ENCODE measurements at places on chromosomes 7 and 10.

DNA sequence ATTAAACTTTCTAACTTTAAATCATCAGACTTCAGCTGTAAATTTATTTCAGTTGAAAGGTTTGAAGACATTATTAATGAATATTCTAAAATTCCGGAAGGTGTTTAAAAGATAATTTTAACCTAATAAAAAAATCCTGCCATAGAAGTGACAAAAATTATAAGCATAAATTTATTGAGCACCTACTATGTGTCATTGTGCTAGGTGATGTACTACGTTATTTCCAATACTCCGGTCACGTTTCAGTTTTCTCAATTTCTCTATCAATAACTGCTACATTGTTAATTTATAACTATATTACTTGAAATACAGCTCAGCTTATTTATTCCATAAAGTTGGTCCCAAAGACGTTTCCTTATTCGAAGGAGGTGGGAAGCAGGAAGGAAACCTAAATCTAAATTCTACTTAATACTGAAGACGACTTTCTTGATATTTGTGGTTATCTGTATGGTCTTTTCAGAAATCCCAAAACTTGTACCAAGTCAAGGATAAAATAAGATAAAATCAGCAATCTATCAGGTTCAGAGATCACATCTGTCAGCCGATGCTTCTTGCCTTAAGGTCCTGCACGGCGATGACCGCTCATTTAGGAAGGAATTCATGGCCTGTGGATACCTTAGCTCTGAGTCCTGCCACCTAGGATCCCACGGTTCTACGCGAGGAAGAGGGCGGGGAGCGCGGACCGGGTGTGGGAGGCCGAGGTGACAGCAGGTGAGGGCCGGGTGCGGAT is 1.2 kb upstream of the ZEB1 start:
- DNase-seq, result no peak

DNA sequence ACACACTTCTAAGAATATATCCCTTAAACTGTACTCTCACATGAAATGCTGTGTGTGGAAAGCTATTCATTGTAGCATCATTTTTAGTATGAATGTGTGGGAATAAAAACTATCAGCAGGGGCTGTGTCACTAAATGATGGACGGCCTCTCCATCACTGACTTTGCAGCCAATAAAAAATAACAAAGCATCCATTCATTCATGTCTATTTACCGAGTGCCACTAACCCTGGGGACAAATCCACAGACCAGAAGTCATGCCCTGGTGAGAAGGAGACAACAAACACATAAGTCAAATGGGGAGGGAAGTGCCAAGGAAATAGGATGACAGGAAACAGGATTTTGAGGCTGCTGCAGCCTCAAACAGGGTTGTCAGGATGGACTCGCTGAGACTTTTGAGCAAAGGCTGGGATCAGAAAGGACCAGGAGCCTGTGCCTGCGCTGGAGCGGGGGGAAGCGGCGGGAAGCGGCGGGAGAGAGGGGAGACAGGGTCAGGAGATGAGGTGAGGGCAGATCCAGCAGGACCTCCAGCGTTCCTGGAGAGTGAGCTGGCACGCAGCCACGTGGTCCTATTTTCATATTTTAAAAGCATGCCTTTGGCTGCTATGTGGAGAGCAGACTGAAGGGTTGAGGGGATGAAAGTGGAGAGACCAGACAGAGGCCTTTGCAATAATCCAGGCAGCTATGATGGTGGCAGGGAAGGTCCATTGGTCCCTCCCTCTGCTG is 2.2 kb upstream of the NOM1 start:
- DNase-seq, result no peak

DNA sequence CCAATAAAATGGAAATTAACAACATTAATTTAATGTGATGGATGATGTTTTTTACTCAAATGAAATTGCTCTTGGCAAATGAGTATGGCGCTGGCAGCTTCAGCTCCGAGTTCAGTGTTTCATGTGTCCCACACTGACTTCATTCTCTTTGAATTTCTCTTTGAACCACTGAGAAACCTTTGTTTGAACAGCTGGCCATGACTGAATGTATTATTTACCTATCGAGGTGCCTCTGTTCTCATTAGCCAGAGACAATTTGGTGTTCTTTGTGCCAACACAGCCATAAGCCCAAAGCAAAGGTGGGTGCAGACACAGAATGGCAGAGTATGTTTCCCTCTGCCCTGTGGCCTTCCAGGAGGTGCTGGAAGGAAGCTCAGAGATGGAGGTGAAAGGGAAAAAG is 42.1 kb downstream of the TMEM178B start:
- no peak for DNase-seq

DNA sequence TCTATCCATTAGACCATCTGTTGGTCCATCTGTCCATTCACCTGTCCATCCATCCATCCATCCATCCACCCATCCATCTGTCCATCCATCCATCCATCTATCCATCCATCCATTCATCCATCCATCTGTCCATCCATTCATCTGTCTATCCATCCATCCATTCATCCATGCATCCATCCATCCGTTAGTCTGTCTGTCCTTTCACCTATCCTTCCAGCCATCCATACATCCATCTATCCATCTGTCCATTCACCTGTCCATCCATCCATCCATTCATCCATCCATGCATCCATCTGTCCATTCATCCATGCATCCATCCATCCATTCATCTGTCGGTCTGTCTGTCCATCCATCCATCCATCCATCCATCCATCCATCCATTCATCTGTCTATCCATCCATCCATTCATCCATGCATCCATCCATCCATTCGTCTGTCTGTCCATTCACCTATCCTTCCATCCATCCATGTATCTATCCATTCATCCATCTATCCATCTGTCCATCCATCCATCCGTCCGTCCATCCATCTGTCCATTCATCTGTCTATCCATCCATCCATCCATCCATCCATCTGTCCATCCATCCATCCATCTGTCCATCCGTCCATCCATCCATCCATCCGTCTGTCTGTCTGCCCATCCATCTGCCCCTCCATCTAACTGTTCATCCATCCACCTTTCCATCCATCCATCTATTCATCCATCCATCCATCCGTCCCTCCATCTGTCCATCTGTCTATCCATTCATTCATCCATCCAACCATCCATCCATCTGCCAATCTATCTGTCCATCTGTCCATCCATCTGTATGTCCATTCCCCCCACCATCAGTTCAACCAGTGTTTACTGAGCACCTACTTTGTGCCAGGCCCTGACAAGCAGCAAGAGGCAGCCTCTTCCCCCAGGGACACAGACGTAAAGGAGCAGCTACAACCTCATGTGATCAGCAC is 4.8 kb upstream of the LFNG start:
- DNase-seq, result no peak

DNA sequence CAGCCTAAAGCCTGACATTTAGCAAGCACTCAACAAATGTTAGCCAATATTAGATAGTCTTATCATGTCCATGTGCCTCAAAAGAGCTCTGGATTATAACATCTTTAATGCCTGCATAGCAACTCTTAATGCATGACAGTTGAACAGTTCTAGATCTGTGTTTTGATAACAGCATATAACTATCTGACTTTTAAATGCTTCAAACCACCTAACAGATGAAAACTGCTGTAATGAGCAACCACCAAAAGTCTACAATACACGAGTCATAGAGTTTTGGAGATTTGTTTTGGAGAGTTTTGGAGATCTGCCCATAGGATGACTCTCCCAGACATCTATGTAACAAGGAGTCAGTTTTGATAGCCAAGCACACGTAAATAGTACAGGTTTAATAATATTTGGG is 227.3 kb downstream of the TWIST1 start:
- DNase-seq, result no peak

GRCh38 chr7:48548667-48549066 is 375.7 kb upstream of the CDC14C start:
- DNase-seq, result no peak

GRCh38 chr7:2005786-2006185 is 227.0 kb downstream of the MAD1L1 start:
- DNase-seq, result no peak

- no peak for DNase-seq
These were observed 92.2 kb downstream of the AVL9 start for GRCh38 chr7:32587411-32587948.

- DNase-seq, result no peak
These were observed 553 bp downstream of the VDAC2 start for GRCh38 chr10:75211007-75211691.

GRCh38 chr7:4739528-4739992 is 35.9 kb upstream of the AP5Z1 start:
- no peak for DNase-seq

GRCh38 chr7:79872176-79872575 is 262.5 kb upstream of the GNAI1 start:
- DNase-seq, result no peak

GRCh38 chr10:56624082-56624481 is 263.0 kb upstream of the ZWINT start:
- DNase-seq, result no peak

- no peak for DNase-seq
These were observed 32.7 kb downstream of the PRKAG2 start for GRCh38 chr7:151844071-151844824.
